ENCODE measurements at places on chromosomes 2 and 18.

GRCh38 chr2:114010001-114010400, 120.1 kb downstream of the ACTR3 start:
- no peak for DNase-seq

GRCh38 chr2:112835536-112836162, 930 bp downstream of the IL1B start:
- peak; percentile 34 for DNase-seq

DNA sequence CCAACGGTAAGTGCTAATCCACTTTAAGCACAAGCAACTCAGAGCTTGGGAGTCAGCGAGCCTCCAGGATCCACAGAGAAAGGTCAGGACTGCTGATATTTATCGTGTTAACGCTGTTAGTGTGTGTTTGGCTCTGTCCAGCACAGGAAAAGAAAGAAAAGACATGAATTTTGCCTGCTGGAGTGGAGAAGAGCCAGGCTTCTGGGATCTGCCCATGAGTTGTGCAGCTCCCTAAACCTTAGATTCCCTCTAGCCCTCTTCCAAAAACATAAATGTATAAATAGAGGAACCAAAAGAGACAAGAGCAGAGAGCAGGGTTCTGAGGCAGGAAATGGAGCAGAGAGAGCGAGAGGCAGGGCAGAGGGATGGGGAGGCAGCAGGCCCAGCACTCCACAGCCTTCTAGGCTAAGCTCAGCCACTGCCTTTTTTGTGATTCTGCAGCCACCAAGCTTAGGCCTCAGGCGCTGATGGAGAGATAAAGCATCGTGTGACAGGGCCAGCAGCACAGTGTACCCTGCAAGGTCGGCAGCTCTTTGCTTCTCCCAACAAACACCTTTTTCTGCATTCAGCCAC, 14.5 kb upstream of the MAT2A start:
- DNase-seq, result peak; percentile 26

GRCh38 chr18:75010689-75011088, 198.2 kb downstream of the PTGR3 start:
- no peak for DNase-seq

DNA sequence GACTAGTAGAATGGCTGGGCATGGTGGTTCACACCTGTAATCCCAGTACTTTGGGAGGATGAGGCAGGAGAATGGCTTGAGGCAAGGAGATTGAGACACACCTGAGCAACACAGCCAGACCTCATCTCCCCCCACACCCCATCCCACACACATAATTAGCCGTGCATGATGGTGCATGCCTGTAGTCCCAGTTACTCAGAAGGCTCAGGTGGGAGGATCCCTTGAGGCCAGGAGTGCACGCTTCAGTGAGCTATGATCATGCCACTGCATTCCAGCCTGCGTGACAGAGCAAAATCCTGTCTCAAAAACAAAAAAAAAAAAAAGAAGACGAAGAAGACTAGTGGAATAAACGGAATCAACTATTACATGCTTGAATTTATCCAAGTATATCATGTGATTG, 150.0 kb downstream of the STK39 start:
- no peak for DNase-seq

- DNase-seq, result no peak
Observed at GRCh38 chr18:8176109-8176508, 433.1 kb upstream of the RAB12 start.

GRCh38 chr2:117360586-117360985, 453.9 kb upstream of the DDX18 start:
- DNase-seq, result no peak

DNA sequence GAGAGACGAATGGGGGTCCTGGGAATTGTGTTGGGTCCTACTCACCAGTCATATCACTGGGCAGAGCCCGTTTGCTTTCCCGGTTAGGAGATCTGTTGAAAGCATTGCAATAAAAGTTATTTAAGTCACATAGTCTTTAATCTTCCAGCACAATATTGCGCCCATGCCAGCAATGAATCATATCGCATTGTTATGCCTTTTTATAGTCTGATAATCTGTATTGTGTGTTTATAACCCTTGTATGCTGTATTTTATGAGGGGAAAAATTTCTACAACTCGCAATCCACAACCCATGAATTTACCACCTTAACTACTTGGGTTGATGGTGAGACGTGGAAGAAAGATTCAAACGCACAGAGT, 211.9 kb upstream of the SMIM21 start:
- DNase-seq, result no peak

GRCh38 chr2:197145471-197146056, 165.0 kb downstream of the ANKRD44 start:
- DNase-seq, result no peak

- DNase-seq, result no peak
Observed at GRCh38 chr18:43877616-43878321, 600.5 kb upstream of the SYT4 start.

DNA sequence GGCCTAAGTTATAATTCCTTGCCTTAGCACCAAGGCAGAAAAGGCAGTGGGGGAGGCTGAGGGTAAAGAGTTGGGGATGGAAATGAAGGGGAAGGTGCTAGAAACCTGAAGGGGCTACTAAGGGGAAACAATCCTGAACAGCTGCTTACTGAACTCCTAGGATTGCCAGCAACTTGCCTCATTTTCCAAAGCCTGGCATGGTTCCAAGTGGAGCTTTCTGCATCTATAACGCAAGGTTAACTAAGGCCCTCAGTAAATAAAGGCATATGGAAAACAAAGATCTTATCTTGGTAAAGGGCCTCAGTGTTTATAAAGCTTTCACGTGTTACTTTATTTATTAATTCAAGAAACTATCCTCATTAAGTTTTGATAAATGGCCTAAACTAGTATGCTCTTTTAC, 10.9 kb downstream of the MEP1B start:
- DNase-seq, result no peak

GRCh38 chr2:230323385-230324106, 3.4 kb upstream of the SP140L start:
- no peak for DNase-seq

GRCh38 chr2:199206536-199206935, 251.2 kb downstream of the SATB2 start:
- no peak for DNase-seq

DNA sequence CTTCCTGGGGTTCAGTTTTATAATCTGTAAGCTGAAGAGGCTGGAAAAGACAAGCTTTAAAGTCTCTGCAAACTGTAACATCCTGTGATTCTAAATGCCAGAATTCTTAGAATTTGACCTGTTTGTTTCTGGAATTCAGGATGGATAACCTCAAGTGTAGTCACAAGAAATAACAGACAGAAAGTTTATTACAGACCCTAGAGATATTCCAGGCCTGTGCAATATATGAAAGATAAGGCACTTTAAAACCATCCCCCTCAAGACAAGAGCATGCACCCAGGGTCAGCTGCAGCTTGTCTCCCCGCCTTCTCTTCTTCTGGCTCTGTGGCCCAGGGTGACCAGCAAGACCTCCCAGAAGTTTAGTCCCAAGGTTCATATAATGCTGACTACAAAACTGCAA, 298.7 kb upstream of the ACVR2A start:
- DNase-seq, result no peak

DNA sequence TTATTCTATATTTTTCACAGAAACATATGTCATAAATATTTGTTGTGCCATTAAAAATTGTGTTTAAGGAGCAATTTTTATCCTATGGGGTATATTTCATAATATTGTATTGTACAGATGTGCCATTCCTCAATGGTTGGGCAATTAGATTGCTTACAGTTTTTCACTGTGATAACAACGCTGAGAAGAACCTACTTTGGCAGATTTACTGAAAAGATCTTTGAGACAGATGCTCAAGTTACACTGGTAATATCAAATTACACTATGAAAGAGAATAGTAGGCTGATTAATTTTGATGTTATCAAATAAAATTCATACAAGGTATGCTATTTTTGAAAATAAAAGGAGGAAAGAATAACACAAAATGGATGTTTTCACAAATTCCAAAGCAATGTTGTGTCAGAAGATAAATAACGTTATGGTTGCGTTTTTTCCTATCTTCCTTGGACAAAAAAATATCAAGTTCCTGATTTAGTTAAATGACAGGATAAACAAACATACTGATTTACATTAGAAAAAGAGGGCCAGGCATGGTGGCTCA, 335.1 kb upstream of the ZNF521 start:
- no peak for DNase-seq

- no peak for DNase-seq
Observed at GRCh38 chr18:48643262-48643661, 104.4 kb downstream of the CTIF start.

DNA sequence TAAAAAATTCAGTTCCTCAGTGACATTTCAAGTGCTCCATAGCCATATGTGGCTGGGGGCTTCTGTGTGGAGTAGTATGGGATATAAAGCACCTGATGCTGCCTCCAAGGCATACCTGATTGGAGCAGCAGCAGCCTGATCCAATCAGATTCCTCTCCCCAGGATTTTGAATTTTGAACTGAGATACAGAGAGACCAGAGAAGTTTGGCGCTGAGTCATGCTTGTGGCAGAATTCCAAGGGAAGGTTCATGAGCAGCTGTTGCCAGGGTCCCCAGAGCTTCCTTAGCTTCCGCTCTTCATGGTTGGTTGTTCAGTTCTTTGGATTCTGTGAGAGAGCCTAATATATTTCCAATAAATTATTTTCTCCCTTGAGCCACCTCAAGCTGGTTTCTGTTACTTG, 29.0 kb upstream of the CFAP36 start:
- peak; percentile 89 for DNase-seq

DNA sequence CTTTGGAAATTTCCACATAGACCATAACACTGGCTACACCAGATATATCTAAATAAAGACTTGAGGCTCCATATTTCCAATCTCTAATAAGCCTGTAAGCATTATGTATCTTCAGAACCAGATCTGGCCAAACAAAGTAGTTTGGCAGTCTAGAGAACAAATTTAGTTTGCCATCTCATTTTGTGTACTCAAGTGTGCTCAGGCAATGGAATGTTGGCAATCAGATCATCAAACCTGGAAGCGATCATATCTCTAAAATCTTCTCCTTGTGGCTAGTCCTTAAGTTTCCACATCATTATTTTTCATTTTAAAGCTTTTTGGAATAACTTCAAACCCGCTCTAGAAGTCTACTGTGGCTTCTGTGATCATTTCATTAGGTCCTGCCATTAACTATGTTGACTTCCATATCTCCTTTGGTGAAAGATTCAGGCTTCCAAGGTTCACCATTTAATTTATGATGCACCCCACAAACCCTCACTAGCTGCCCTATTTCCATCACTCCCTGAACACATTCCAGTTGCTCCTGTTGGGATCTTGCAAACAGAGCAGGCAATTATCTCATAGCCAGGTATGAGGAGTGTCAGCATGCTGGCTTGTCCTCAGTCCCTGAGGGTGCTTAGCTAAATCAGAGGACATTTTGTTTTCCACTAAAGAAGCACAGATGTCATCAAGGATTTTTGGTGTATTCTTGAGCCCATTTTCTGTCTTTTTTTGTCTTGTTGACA, 46.2 kb downstream of the WDR75 start:
- DNase-seq, result no peak

- DNase-seq, result peak; percentile 15
Observed at GRCh38 chr2:26562811-26563645, 78.1 kb downstream of the CIB4 start.

GRCh38 chr2:216426938-216427337, 14.7 kb downstream of the SMARCAL1 start:
- DNase-seq, result peak; percentile 41

DNA sequence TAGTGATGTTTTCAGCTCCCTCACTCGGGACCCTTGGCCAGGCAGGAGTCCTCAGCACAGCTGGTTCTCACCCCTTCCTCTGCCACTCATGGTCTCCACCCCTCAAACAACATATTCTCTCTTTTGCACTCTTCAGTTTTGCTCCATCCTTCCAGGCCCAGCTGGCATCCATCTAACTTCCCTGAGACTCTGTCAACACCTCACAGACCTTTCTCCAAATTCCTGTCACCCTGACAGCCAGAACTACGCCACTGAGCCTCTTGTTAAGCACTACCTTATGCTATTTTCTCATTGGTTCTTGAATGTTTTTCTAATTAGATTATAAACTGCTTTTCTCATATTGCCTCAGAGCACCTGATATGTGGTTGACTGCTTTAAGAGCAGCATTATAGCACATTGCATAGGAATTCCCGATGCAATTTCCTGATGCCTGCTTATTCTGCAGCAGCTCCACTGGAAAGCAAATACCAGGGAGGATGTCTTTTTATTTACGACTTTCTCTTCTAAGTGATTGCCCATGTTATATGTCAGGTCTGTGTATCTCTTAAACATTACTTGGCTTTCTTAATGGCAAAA, 12.4 kb upstream of the INO80C start:
- DNase-seq, result no peak

DNA sequence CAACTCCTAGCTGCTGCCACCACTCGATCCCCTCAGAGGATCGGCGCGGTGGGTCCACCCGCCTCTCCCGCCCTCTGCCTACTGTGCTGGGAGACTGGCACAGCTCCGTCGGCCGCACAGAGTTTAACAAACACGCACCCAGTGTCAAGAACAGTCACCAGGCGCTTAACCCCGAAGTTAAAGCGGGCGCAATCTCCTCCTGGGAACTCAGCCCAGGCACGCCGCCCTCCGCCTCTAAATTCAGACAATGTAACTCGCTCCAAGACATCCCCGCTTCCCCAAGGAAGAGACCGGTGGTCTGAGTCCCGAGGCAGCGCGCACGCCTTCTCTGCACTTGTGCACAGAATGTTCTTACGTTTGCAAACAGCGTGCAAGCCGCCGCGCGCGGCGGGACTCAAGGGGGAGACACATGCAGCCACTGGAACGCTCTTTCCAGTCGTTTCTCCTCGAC, 533 bp downstream of the CXCR4 start:
- peak; percentile 25 for DNase-seq

GRCh38 chr18:49628881-49629795, 67.3 kb downstream of the LIPG start:
- DNase-seq, result no peak

DNA sequence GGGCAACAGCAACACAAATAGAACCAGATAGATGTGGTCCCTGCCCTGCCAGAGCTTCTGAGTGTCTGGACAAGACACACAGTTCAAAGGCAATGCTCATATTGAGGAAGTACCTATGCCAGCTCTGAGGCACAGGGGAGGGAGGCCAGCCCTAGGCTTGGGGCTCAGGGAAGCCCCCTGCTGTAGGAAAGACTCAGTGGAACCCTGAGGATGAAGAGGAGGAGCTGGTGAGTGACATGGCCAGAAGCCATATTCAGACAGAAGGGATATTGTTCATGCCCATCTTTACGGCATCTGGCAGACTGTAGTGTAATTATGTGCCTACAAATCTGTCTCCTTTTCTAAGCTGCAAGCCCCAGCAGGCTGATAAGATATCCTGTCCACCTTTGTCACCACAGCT, 8.8 kb downstream of the SIGLEC15 start:
- DNase-seq, result no peak

DNA sequence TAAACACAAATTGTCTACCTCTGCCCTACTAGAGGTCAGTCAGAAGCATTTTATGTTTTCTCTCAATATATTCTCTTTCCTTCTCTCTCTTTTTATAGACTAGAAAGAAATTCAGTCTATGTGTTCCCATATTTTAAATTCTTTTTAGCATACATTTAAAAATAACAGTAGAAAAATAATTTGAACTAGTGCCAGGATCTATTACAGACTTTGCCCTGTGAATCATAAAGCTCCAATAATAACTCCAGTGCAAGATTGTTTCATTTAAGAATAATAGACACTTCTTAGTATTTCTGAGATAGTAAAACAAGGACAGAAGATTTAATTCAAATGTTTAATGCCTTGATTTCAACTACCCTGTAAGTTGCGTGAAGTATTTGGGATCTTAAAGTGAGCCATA, 60.1 kb downstream of the ITGB6 start:
- peak; percentile 11 for DNase-seq

Measured in fibroblast of mammary gland (primary cell).